ENCODE measurements at places on chromosomes 2 and 18. TPM values are rescaled to one million over a fixed set of nuclear protein-coding genes. Genes with fewer than 3 reads are reported as not detected.

The PAIP2B gene
- total RNA-seq, result 21.5 TPM

The VWA3B gene
- total RNA-seq, result 4.1 TPM

The EVX2 gene
- total RNA-seq, result 0.10 TPM

The CDH7 gene
- total RNA-seq, result 5.5 TPM

The TUBB8B gene
- not detected for total RNA-seq

The QPCT gene
- 15.8 TPM for total RNA-seq

The OTOS gene
- total RNA-seq, result not detected

The SMCHD1 gene
- 40.1 TPM for total RNA-seq

The OTX1 gene
- 10.4 TPM for total RNA-seq

The ITPRIPL1 gene
- total RNA-seq, result 3.5 TPM

The FAM124B gene
- not detected for total RNA-seq

The PCARE gene
- total RNA-seq, result not detected

The NFATC1 gene
- 2.7 TPM for total RNA-seq

The PARD3B gene
- 12.6 TPM for total RNA-seq

The DPP10 gene
- 8.8 TPM for total RNA-seq

The HOXD4 gene
- total RNA-seq, result 37.0 TPM

The MYO5B gene
- 51.7 TPM for total RNA-seq

The EHD3 gene
- total RNA-seq, result 5.3 TPM

The UGT1A5 gene
- total RNA-seq, result not detected

The ADD2 gene
- 5.0 TPM for total RNA-seq

The RAB1A gene
- total RNA-seq, result 201 TPM

The ANKRD30BL gene
- not detected for total RNA-seq

The NT5DC4 gene
- total RNA-seq, result not detected

The COLEC11 gene
- 0.33 TPM for total RNA-seq

The CENPA gene
- total RNA-seq, result 24.7 TPM

The ALPP gene
- total RNA-seq, result 0.27 TPM

The HSBP1L1 gene
- 25.0 TPM for total RNA-seq

The TUBA3E gene
- total RNA-seq, result not detected

The REEP1 gene
- 6.4 TPM for total RNA-seq

The PRR30 gene
- total RNA-seq, result not detected

The SNORC gene
- 7.1 TPM for total RNA-seq

The FBLN7 gene
- total RNA-seq, result 4.2 TPM

Measured in type B pancreatic cell (in vitro differentiated cells).